ENCODE measurements at places on chromosomes 7 and 10.
A peak's percentile ranks its signal among the peaks of the same experiment; 100 is the strongest.

GRCh38 chr10:19986591-19986990, 170.4 kb downstream of the PLXDC2 start:
- DNase-seq: no peak

DNA sequence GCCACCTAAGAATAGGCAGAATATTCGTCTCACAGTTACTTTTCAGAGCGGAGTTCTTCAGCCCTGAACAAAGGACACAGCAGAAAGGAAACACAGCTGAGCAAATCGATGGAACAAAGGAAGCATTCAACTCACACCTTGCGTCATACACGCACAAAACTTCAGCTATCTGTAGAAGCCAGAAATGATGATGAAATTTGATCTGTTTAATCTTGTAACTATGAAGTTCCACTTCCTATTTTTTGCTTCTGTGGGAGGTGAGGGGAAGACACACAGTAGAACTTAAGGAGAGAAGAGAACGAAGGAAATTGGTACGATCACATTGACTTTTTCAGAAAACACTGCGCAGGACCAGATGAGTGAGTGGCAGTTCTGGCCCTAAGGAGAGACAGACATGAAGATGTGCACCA, 26.2 kb downstream of the FAM171A1 start:
- DNase-seq: peak; percentile 94

- DNase-seq: no peak
Measured at GRCh38 chr10:131311661-131312477, at the start of gene TCERG1L. TSS of gene TCERG1L (minus strand) at chr10:131311721. CDS start at chr10:131311635, 86 bp downstream.

GRCh38 chr10:91745090-91745831, 53.0 kb upstream of the TNKS2 start:
- DNase-seq: peak; percentile 34

DNA sequence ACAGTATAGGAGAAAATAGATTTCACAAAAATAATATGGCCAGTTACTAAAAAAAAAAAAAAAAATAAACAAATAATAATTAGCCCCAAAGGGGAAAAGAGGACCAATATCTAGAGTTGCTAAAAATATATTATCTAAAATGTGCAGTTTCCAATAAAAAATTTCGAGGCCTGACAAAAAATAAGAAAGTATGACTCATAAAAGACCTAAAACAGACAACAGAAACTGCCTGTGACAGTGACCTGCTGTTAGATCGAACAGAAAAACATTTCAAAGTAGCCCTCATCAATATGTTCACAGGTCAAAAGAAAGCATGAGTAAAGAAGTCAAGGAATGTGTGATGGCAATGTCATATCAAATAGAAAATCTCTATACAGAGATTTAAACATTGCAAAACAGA, 11.8 kb upstream of the TSPAN12 start:
- DNase-seq: no peak

DNA sequence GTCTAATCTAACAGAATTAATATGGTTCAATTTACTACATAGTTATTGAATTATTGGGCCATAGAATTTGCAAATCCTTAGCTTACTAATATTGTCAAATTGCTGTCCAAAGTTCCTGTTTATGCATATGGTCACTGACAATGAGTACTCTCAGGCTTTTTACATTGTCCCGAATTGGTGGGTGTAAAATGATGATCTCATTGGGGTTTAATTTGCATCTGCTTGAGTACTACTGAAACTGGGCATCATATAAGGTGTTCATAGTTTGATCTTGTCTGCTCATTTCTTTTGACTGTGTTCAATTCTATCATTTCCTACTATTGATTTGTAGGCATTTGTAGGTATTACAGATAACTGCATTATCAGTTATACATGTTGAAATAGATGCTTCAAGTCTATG, 12.7 kb downstream of the ABCA13 start:
- no peak for DNase-seq

- DNase-seq: no peak
Measured at GRCh38 chr7:30070052-30070451, 41.8 kb downstream of the PLEKHA8 start.

DNA sequence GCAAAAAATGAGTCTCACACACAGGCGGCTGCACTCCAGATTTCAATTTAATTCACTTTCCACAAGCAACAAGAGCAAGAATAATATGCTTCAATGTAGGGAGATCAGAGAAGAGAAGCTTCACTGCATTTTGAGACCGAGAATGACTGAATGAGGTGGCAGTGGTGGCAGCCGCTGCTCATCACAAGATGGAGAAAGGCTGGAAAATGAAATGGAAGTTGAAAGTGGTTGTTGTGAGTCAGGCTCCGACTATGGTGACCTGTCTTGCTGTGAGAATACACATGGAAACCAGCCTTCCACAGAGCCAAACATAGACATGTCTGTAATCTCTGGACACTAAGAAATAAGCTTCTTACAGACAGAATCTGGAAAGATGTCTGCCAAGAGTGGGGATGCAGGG, 499.6 kb upstream of the LRRN3 start:
- DNase-seq: peak; percentile 13

DNA sequence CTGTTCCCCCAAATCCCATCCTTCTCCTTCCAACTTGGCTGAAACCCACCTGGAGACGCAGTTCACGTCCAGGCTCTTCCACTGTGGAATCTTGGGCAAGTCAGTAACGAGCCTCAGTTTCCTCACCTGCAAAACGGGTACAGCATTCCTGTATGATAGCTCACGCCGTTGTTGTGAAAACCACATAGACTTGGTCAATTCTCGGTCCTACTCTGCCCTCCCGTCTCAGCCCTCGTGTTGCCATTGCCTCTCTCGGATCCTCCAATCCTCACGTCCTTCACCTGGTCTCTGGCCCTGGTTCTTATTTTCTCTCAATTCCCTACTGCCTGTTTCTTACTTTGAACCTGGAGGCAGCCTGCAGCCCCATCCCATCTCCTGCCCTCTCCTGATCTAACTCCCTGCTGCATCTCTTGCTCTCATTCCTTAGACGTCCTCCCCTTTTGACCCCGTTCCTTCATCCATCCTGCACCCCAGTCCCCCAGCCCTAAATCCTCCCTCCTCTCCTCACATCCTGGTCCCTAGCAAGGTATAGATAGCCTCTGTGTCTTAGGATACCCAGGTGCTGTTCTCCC, 2.0 kb upstream of the MUC12 start:
- DNase-seq: no peak

- no peak for DNase-seq
Measured at GRCh38 chr7:157645539-157645938, 308.7 kb downstream of the DNAJB6 start.

DNA sequence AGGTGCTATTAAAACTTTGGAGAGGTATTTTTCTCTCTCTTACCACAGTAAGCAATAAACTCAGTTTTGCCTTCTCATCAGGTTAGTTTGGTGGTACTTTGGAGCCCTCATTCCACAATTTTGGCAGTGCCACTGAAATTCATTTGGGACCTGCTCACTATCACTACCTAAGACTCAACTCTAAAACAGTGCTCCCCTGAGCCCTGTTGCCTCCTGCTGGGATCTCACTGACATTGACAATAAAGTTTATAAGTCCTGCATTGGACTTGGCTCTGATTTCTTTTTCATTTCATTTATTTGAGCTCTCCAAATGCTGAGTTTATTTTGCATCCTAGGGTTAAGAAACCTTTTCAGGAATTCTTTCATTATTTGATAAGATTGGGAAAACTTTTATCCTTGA, 130.8 kb upstream of the HPS1 start:
- no peak for DNase-seq

- DNase-seq: peak; percentile 78
Measured at GRCh38 chr10:74227697-74228424, 76.8 kb downstream of the ADK start.

DNA sequence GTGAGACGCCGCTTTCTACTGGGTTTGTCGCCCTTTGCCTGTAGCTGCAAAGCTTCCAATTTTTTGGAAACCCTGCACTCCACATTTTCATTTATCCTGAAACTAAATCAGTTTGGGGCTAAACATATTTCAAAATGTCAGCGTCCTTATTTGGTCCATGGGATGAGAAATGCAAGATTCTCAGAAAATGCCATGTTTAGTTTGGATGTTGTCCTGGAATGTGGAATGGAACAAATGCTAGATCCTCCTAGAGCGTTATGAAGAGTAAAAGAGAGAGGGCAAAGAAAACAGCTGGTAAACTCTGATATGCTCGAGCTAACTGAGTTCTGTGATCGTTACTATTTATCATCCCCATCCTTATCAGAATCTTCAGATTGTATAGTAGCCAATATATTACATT, 236.9 kb downstream of the KLF6 start:
- DNase-seq: no peak

GRCh38 chr10:51297438-51297837, 223.2 kb downstream of the PRKG1 start:
- DNase-seq: peak; percentile 44

- DNase-seq: no peak
Measured at GRCh38 chr7:2945171-2945570, 98.5 kb downstream of the CARD11 start.

- peak; percentile 35 for DNase-seq
Measured at GRCh38 chr7:92609921-92610518, 19.8 kb upstream of the FAM133B start.

DNA sequence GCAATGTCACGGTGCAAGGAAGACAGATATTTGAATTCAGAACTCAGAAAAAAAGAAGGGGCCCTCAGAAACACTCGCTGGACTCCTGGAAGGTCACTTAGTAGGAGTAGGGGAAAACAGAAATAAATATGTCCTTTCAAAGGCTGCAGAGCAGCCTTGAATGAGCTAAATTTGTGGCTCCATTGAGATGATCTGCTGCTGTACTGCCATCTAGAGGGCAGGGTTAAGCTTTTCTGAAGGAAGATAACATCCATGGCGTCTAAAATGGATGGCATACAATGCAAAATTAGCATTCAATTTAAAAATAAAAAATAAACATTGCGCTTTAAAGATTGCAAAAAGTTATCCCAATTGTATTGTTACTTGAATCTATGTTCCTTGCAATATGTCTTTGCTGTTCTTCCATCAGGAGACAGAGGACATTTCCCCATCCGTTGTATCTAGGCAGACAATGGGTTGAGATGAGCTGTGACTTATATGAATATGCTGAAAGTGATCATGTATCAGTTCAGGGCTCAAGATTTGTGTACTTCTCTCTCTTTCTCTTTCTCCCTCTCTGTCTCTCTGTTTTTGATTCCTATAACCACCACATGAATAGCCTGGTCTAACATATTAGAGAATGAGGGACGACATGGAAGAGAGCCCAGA, 642.2 kb downstream of the SH2D4B start:
- peak; percentile 12 for DNase-seq

GRCh38 chr7:153503093-153503492, 549.1 kb upstream of the DPP6 start:
- DNase-seq: no peak

DNA sequence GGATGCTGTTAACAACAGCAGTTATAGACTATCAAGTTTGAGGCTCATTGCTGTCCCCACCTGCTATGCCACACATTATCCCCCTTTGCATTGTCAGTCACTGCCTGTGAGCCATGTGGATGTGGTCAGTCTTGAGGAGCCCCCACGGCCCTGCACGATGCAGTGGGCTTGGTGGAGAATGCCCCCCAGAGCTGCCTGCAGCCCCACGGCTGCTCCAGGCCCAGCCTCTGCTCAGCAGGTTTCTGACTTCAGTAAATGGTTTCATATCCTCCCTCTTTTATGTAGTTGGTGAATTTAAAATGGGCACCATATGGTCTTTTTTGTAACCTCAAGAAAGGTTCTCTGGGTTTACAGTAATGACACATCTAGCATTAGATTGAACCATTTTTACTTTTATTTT, 164.1 kb downstream of the EBF3 start:
- DNase-seq: no peak

DNA sequence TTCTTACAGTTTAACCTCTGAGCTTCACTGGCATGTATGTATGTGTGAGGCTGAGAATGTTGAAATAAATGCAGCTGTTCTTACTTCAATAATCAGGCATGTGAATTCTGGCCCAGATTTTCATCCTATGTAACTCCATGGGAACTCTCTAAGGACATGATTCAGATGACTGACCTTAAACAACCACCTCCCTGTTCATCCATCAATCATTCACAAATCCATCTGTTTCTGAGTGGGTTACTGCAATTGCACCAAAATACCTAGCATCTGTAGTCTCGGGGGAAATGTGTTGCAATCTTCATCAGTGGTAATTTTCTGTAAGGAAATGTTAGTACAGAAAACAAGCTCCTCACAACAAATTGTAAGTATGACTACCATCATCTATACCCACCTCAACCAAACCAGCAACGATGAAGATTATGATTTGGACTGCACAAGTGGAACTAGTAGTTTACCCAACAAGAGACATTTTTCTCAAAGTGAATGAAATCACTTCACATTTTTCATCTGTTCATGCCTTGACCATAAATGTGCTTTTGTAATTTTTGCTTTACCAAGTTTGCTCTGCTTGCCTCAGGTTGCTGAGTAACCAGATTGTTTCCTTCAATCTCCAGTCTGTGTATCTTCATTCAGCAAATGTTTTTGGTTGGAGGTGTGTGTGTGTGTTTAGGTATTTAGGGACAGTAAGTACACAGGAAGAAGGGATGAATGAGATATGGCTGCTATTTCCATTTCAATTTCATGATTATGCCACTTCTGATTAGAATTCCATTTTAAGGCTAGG, 65.7 kb upstream of the FZD8 start:
- DNase-seq: no peak

GRCh38 chr7:1806354-1806753, 136.3 kb downstream of the ELFN1 start:
- no peak for DNase-seq

Measured in HT1080 (cell line).